ENCODE measurements at places on chromosomes 11 and 22.

- peak; percentile 82 for DNase-seq
These were observed 37.8 kb downstream of the SCN3B start for GRCh38 chr11:123616505-123617198.

DNA sequence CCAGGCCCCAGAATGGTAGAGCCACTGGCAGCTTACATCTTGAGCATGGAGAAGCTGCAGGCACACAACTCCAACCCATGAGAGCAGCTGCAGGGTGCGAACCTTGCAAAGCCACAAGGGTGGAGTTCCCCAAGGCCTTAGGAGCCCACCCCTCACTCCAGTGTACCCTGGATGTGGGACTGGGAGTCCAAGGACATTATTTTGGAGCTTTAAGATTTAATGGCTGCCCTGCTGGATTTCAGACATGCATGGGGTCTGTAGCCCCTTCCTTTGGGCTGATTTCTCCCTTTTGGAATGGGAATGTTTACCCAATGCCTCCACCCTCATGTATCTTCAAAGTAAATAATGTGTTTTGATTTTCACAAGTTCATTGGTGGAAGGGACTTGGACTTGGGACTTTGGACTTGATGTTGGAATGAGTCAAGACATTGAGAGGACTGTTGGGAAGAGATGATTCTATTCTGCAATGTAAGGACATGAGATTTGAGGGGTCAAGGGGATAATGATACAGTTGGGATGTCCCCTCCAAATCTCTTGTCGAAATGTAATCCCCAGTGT is 1.1 kb upstream of the KRTAP5-7 start:
- no peak for DNase-seq

GRCh38 chr11:63884196-63884932 is 32.6 kb downstream of the RCOR2 start:
- no peak for DNase-seq

- no peak for DNase-seq
These were observed 2.6 kb upstream of the INSC start for GRCh38 chr11:15112131-15112541.

DNA sequence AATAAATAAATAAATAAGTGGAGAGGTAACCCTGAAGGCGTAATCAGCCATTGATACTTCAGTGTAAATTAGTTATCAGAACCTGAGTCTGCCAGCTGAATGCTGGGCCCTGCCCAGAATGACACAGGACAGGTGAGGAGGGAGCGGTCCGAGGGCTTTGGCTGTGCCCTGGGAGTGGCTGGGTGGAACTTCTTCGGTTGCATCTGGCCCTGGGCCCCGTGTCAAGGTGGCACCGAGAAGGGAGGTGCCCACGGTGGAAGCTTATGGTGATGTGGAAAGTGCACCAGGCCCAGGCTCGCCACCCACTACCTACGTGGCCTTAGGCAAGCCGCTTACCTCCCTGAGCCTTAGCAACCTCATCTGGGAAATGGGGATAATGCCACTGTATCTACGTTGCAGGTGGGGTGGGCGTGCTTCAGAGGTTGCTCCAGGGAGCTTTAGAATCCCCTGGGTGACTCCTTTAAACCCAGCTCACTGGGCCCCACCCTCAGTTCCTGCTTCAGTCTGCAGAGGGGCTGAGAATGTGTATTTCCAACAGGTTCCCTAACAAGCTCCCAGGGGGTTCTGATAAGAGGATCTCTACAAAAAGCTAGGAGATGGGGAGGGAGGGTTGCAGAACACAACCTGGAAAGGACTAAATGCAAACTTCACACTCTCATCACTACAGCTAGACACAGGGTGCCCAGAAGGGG is 38.8 kb downstream of the TXN2 start:
- no peak for DNase-seq

DNA sequence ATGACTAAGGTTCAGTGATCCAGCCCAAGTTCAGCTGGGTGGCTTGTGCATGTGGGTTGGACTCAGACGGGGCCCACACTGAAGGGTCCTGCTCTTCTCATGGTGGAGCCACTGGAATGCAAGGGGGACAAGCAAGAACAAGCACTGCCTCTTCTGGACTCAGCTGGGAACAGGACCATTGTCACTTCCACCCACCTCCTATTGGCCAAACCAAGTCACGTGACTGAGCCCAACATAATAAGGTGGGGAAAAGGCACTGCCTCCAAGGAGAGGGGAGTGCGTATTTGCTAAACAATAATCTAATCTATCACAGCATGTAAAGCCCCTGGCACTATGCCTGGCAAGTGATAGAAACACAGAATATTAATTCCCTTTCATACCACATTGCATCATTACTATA is 87.1 kb downstream of the CHST1 start:
- no peak for DNase-seq

DNA sequence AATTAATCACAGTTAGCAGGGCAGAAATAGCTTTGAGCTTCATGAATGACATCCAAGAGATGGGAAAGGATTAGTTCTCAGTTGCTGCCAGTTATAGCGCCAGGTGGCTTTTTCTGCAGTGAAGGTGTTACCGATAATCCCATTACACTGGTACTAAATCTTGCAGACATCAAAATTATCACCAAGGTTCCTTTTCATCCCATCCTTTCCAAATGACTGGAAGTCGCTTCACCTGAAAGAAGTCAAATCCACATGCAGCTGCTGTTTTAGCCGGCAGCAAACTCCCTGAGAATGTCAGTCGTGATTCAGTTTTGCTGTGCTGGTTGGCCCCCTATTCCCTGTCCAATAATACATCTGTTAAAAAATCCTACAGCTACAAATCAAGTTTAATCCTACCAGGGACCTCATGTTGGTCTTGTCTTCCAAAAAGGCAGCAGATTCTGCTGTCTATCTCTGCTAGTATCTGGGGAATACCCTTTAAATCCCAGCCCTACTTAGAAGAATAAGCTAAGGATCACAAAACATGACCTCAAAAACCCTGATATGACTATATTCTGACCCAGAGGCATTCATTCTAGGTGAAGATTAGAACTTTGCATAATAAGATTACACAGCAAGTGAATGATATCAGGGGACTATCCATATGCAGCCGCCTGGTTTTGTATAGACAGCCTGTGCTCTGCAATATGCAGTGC is 31.7 kb downstream of the IMMP1L start:
- DNase-seq, result no peak

DNA sequence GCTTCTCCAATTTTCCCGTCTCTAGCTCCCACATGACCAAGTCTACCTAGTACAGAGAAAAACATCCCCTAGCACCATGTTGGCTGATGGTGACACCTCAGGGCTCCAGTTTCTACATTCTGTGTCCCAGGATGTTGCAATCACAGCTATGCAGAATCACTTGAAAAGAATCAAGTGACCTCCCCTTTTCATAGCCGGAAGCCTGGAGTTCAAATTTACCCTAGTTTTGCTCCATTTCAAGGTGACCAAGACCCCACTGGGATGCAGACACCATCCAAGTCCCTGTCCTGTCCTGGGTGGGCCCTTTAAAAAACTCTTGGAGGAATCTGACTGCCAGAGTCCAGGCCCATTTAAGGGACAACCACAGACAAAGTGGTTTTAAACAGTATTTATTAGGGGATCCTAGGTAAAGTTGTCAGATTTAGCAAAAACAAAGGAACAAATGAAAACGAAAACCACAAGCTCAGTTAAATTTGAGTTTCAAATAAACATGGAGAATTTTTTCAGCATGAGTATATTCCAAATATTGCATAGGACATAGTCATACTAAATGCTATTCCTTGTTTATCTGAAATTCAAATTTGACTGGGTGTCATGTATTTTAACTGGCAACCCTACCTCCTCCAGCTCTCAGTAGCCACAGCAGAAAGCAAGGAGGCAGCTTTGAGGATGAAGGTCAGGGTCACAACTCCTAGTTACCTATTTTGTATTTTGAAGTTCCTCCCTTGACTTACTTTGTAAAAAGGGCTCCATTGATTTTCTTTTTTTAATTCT is 52.4 kb downstream of the MIAT start:
- peak; percentile 45 for DNase-seq

GRCh38 chr11:85182441-85183387 is 444.4 kb downstream of the DLG2 start:
- peak; percentile 1 for DNase-seq

DNA sequence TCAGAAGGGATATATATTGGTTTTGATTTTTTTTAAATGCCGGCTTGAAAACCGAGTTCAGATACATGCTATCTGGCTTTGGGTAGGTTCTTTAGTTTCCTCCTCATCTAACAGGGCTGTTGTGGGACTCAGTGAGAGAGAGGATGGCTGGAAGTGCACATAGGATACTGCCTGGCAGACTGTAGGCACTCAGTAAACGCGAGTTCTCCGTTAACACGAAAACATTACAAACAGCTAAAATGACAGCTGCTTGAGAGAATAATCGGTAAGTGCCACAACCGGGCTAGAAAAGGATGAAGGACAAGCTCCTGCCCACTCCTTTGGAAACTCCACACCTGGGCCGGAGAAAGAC is 369 bp downstream of the XRRA1 start:
- DNase-seq, result no peak

- no peak for DNase-seq
These were observed 522.9 kb downstream of the NTM start for GRCh38 chr11:131893103-131893890.

- no peak for DNase-seq
These were observed 43.8 kb upstream of the RTL6 start for GRCh38 chr22:44541671-44542319.

- DNase-seq, result no peak
These were observed 17.2 kb downstream of the MPPED2 start for GRCh38 chr11:30568931-30569330.

DNA sequence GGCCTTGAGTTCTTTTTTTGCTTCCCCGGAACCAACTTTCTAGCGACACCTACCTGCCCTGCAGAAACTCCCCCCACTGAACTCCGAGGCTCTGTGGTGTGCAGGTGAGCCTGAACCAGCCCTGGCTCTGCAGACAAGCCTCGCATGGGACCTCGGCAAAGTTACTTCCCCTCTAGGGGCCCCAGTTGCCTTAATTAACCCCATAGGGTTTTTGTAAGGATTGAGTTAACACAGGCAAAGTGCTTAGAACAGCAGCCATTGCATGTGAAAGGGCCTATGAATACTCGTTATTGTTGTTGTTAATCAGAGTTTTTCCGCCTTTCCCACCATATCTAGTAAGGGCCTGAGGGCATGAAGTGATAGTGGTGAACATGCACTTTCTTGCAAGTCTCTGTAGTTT is 12.6 kb upstream of the SYT13 start:
- DNase-seq, result no peak

- no peak for DNase-seq
These were observed 236.3 kb downstream of the KIRREL3 start for GRCh38 chr11:126764231-126764630.

DNA sequence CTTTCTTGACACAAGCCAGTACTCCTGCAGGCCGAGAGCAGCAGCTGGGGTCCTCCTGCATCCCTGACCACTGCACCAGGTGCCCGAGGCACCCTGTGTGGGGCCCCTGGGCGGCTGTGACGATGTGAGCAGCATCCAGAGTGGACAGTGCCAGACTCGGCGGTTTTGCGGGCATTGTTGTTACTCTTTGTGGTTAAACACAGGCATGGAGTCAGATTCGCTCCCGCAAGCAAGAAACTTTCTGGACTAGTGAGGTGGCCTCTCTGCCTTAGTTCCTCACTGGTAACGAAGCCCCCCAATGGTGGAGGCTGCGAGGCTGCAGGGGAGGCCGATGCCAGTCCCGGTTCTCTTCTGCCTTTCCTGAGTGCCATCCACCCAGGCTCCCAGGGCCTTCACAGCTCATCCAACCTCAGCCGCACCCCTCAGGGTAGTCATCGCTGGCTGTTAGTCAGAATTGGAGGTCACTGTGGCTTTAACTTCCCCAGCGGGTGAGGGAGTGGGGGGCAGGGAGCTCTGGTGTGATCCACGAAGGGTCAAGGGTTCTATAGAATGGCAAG is 3.7 kb upstream of the CLDN5 start:
- DNase-seq, result peak; percentile 86

- no peak for DNase-seq
These were observed 7.2 kb downstream of the CHEK2 start for GRCh38 chr22:28734393-28734792.

DNA sequence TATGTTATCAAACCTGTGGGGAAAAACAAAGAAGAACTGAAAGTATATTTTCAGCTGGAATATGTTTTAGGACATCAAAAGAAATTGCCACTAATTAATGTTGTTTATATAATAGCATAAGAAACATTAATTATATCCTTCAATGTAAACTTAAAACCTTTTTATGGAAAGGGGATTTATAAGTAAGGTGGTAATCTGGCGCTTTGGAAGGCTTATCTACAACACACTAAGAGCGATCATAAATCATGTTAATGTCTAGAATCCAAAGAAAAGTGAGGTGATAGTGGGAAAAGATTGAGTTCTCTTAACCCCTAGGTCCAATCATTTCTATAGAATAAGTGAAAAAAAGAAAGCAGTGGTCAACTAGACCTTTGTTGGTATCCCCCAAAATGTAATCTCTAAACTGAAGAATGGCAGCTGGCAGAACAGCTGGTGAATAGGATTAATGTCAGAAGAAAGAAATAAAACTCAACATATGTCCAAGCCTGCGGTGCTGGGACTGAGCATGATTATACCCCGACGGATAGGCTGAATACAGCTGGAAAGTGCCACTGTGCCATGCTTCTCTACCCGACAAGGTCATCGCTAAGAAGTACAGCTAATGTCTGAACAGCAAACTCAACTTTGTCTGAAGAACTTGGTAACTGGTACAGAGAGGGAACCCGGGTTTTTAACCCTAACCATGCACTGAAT is 64.0 kb downstream of the SOX6 start:
- no peak for DNase-seq

GRCh38 chr22:37242395-37242918 is 1.6 kb downstream of the RAC2 start:
- DNase-seq, result no peak
